Fibroblast of the aortic adventitia (primary cell): ENCODE measurements at places on chromosomes 4 and X.

GRCh38 chr4:80568891-80569290 lies 233.4 kb downstream of the CFAP299 start:
- no peak for DNase-seq

DNA sequence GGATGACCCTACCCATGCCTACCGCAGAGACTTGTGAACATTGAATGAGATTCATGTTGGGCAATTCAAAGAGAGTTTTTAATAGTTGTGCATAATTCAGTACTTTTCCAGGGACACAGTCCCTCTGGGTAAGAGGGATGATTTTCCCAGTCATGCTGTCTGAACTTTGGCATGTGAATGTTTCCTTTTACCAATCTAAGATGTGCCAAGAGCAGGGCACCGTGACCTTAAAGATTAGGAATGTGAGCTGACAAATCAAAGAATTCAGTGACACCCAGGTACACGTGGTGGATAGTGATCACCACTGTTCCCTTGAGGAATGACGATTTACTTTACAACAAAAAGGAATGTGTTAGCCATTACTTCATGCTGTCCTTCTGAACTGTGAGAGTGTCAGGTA lies 515.6 kb downstream of the PPARGC1A start:
- no peak for DNase-seq

GRCh38 chr4:146456681-146457080 lies 65.1 kb downstream of the SLC10A7 start:
- no peak for DNase-seq

- DNase-seq = no peak
Observed at GRCh38 chr4:99816545-99817308, at the start of gene DAPP1. DAPP1 (plus strand) TSS chr4:99816827; CDS start chr4:99816914, 87 bp downstream.

DNA sequence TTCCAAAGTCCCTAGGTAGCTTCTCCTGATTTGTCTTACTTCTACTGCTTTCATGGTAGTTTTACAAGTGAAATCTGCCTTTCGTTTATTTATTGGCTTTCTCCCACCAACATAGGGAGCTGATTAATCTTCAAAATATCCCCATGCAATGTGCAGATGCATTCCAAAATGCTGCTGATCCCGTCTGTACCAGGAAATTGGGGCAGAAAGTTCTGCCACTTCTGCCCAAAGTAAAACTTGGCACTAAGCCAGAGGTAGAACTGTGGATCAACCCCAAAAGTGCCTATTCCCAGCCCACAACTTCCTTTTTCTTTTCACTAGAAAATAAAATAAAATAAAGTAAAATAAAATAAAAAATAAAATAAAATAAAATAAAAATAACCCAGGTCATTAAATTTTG lies 47.3 kb upstream of the PPARGC1A start:
- DNase-seq = no peak

GRCh38 chrX:110851780-110852179 lies 56.2 kb upstream of the CHRDL1 start:
- DNase-seq = peak; percentile 24

DNA sequence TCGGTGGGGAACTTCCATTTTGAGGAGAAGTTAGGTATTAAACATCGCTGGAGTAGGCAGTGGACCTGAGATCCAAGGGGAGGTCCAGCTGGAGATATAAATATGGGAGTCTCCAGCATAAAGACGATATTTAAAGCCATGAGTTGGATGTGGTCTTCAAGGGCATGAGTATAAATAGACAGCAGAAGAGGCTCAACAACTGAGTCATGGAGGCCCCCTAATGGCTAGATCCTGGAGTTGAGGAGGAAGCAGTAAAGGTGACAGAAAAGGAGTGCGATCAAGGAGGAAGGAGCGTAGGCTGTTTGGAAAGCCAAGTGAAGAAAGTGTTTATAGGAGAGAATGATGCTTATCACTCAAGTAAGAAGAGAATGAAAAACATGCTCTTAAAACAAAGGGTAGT lies 18.1 kb upstream of the APBB2 start:
- no peak for DNase-seq

GRCh38 chrX:20132666-20133065 lies 9.0 kb downstream of the EIF1AX start:
- DNase-seq = no peak

GRCh38 chr4:10084651-10085358 lies 31.8 kb downstream of the WDR1 start:
- no peak for DNase-seq

GRCh38 chr4:48340276-48340964 lies 909 bp upstream of the SLAIN2 start:
- DNase-seq = peak; percentile 66

- no peak for DNase-seq
Observed at GRCh38 chrX:112852851-112853250, 12.2 kb upstream of the AMOT start.

DNA sequence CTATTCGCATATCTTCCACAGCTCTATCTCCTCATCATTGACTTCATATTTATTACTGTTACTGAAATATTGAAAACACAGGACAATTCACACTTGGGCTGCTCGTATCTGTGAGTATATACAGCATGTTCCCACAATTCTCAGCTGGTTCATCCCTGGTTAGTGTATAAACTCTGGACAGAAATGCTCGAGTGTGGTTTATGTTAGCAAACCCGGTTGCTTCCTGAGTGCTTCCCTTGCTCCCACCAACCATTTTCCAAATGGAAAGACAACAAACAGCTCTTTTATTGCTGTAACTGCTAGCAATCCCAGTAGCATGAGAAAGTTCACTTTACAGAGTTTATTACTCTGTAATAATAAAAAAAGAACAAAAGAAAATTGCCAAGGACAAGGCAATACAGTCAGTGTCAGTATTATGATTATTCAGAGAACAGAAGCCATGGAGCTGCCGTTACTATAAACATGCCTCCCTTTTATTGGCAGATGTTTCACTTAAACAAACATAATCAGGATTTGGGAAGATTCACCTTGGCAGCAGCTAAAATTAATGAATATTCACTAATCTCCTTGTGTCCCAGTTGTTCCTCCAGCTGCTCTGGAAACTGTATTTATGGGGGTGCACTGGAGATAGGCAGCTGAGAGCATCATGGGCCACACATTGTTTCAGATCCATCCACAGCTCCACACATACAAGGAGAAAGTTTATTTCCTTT lies 134.1 kb upstream of the GUCY1A1 start:
- no peak for DNase-seq

- DNase-seq = no peak
Observed at GRCh38 chr4:18675586-18676525, 654.3 kb upstream of the LCORL start.

- DNase-seq = peak; percentile 36
Observed at GRCh38 chrX:134004084-134004483, 18.7 kb upstream of the GPC3 start.

DNA sequence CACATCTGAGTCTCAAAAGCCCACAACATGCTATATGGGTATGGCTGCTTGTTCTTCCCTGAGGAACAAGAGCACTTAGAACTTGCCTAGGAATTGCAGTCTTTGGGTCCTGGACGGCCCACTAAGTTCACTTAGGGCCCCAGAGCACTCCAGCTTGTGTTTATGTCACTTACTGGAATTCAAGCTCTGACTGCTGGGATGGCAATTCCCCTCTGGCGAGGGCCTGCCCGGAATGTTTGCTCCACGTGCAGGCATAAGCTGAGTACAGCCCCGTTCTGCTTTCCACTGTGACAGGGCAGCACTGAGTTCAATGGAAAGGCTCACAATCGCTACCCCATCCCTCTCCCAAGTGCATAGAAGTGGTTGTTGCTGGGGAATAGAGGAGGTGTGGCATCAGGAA lies 25.9 kb upstream of the RASSF6 start:
- no peak for DNase-seq

DNA sequence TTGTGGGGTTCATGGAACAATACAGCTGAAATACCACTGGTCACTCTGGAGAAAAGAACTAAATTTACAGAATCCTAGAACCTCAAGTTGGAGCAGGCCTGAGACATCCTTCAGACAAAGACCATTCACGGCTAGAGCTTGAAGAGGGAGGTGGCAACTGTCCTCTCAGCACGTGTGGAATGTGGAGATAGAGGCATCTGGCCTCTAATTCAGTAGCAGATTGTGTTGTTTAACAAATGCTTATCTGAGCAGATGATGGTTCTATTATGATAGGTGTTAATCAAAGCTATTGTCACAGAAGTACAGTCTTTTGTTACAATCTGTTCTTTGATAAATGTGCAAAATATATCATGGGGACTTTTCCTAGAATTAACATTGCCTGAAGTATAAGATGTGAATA lies 121.7 kb upstream of the KCNIP4 start:
- no peak for DNase-seq

- no peak for DNase-seq
Observed at GRCh38 chrX:23052324-23052723, 52.6 kb downstream of the DDX53 start.

DNA sequence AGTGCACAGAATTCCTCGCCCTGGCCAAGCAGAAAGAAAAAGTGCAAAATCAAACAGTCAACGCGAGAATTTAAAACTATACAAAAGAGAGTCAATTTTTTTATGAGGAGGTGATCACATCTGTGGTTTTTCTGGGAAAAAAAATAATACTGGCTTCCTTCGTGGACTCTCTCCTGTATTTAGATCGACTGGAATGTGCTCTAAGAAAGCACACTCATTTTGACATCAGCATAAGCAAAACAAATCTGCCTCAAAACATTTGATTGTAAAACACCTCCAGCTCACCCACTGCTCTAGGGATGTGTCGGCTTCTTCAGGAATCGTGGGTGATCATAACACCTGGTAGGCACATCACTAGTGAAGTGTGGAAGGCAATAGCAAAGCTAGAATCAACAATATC lies 417.4 kb upstream of the FAT1 start:
- DNase-seq = no peak

DNA sequence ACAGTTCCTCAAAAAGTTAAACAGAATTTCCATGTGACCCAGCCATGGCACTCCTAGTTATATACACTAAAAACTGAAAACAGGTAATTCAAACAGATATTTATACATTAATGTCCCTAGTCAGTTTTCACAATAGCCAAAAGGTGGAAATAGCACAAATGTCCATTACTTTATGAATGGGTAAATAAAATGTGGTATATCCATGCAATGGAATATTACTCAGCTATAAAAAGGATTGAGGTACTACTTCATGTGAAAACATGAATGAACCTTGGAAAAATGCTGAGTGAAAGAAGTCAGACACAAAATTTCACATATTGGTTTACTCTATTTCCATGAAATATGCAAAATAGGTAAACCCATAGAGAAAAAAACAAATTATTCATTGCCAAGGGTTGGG lies 351.8 kb upstream of the AMOT start:
- DNase-seq = no peak

- no peak for DNase-seq
Observed at GRCh38 chr4:73544620-73545019, 63.1 kb downstream of the AFM start.

- DNase-seq = peak; percentile 91
Observed at GRCh38 chrX:134948333-134949241, 42.2 kb upstream of the SMIM10 start.

GRCh38 chrX:118847676-118848075 lies 24.1 kb downstream of the ZCCHC12 start:
- peak; percentile 66 for DNase-seq

DNA sequence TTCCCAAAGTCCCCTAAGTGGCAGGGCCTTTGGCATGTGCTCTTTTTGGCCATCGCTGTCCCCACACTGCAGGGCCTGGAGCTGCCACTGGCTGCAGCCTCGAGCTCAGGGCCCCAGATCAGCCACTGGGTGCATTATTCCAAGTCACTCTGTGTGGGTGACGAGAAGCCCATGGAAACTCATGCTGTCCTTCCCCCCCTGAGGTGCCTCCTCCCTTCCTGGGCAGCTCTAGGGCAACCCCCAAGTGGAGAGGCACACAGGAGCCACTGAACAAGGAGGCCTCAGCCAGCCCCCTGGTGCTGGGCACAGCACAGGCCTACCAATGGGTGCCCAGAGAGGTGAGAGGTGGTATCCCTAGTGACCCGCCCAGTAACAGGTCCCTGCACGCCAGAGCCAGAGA lies 84.5 kb downstream of the PPP2R2C start:
- no peak for DNase-seq

DNA sequence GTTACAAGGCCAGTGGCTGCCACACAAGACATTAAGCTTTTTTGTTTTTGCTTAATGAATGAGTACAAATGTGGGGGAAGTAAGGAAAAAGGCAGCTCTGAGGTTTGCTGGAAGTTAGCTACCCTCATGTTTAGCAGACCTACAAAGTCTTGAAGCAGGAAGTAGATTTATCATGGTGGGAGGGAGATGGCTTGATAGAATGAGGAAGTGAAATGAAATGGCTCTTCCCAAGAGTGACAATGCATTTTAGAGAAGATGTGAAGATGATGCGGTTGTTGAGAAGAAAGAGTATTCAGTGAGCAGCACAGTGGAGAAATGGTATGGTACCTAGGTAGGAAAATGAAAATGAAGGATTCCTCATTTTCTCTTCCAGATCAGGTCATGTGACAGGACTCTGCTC lies 108.0 kb downstream of the SLIT2 start:
- DNase-seq = no peak

DNA sequence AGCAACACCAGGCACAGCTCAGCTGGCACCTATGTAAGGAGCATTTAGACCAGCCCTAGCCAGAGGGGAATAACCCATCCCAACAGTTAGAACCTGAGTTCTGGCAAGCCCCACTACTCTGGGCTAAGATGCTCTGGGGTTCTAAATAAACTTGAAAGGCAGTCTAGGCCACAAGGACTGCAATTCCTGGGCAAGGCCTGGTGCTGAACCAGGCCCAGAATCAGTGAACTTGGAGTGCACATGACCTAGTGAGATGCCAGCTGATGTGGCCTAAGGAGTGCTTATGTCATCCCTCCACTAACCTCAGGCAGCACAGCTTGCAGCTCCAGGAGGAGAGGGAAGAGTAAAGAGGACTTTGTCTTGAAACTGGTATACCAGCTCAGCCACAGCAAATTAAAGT lies 7.6 kb upstream of the PRRG3 start:
- DNase-seq = no peak

DNA sequence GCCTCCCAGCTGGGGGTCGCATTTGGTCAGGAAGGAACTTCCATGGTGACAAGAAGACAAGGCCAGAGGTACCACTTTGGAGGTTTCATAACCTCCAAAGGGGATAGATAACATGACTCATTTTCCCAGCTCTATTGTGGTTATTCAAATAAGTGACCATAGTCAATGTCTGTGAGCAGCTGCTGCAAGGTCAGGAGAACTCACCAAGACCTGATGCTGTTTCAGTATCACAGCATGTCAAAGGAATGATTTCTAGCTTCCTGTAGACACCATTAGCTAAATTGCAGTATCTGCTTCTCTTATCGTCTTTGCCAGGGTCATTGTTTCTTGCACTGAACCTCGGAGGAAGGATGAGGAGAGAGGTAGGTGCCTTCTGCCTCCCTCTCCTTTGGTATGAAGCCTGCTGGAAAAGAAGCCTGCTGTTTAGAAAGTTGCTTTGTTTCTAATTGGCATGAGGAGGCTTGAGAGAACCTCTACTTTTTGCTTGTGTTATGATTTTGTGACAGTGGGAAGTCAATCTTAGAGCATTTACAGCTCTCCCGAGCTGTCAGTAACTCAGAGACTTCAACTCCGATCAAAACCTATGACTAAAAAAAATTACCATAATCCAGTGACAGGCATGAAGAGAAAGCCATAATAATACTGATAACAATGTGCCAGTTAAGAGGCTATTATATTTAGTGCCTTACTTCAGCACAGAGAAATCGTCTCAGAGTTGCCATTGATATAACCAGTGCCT lies 38.0 kb upstream of the GATB start:
- no peak for DNase-seq
